ENCODE measurements at places on chromosomes 4 and X.

- no peak for DNase-seq
Observed at GRCh38 chr4:119105605-119106004, 30.0 kb upstream of the MYOZ2 start.

DNA sequence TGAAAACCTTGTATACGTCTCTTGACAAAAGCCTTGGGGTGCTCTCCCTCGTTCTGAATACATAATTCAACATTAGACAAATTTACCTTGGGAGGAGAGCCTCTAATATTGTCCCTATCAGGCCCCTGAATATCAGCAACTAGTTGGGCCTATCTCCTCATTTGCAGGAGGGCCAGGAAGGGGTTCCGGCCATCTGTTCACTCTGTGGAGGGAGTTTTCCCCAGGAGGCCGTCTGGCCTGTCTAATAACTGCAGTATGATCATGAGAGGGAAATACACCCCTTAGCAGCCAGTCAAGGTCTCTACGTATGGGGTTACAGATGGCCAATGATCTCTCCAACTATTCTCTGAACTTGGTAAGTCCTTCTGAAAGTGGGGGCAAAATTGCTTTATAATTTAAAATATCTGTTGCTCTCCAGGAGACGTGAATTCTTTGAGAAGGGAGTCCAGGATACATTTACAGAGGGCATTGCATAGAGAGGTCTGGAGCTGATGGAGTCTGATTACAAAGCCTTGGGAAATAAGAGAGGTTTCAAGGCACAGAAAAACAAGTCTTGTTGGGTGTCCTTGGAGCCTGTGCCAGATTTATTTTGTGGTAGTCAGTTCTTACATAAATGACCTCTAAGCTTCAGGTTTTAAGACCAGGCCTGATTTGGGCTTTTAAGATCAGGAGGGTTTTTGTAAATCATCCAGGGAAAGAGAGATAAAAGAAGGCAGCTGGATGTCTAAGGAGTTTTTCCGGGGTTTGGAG lies 48.2 kb upstream of the UXT start:
- DNase-seq = no peak

DNA sequence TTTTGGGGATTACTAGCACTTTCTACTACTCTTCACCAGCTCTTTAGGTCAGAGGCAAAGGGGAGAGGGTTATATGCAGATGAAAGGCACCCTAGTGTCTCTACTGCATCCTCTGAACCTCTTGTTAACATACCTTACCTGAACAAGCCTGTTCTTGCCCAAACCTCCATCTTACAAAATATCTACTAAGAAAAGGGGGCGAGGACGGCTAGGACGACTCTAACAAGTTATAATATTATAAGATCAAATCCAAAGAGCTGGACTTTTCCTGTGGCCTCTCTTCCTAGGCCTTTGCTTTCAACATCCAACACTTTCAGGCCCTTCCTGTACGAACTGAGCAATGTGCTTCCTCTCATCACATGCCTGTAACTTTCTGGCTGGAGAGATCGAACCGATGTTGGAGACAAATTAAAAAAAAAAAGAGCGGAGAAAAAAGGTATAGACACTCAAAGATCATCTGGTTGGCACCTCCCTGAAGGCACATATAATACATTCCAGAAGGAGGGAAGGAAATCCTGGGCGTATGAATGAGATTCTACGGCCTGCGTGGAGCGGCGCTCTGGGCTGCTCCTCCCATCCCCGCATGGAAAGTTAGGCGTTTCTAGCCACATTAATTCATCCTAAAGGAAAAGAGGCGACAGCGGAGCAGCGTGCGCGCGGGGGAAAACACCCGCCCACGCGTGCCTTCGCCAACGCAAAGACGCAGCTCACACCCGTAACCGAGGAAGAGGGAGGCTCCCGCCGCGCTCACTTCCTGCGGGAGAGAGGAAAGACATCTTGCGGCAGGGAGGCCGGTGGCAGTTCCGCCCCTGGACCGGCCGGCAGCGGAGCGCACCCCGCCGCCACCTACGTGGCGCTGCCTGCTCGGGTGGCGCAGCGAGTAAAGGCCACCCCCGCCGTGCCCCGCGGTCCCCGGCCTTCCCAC lies 808 bp downstream of the PRDM5 start:
- peak; percentile 15 for DNase-seq

- DNase-seq = no peak
Observed at GRCh38 chr4:139007640-139008039, 7.9 kb upstream of the NOCT start.

- no peak for DNase-seq
Observed at GRCh38 chrX:129631849-129632248, 22.9 kb downstream of the APLN start.

DNA sequence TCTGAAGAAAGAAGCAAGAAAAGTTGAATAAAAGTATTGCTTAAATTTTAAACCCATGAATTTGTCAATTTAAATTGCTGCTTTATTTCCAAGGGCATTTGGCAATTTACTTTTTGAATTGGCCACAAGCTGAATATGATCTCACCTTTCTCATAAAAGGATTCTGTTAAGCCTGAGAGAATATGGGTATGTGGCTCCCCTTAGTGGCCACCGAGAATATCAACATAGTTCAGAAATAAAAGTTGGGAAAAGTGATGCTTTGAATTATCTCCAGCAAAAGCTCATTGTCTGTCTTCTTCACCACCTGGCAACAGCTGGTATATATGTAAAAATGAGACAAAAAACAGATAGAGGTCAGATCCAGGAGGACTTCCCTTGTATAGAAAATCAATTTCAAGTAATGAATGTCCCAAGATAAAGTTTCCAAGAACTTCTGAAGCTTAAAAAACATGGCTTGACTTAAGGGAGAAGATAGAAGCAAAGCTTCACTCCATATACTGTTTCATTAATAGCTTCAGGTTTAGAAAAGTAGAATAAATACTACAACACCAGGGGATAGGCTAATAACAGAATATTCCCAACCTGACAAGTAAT lies 290.7 kb upstream of the FAM241A start:
- no peak for DNase-seq

GRCh38 chr4:63787326-63787725 lies 621.9 kb downstream of the TECRL start:
- DNase-seq = no peak

- no peak for DNase-seq
Observed at GRCh38 chrX:17242470-17242869, 132.5 kb upstream of the NHS start.

DNA sequence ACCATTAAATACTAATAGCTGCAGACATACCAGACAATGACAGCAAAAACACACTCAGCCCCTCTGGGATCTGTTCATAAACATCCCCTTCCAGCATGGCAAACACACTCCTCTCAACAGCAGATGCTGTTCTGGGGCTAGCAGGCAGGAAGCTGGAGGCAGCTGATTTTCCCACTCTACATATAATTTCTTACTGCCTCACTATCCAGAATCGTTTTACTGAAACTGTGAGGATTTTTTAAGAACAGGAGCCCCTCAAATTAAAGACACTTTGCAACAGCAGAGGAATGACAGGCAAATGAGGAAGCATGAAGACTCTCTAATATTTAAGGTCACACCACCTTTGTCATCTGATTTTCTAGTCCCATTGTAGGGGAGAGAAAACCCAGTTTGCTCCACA lies 2.2 kb downstream of the MAPK10 start:
- DNase-seq = no peak

GRCh38 chrX:127037159-127037558 lies 217.6 kb downstream of the PRR32 start:
- DNase-seq = no peak

DNA sequence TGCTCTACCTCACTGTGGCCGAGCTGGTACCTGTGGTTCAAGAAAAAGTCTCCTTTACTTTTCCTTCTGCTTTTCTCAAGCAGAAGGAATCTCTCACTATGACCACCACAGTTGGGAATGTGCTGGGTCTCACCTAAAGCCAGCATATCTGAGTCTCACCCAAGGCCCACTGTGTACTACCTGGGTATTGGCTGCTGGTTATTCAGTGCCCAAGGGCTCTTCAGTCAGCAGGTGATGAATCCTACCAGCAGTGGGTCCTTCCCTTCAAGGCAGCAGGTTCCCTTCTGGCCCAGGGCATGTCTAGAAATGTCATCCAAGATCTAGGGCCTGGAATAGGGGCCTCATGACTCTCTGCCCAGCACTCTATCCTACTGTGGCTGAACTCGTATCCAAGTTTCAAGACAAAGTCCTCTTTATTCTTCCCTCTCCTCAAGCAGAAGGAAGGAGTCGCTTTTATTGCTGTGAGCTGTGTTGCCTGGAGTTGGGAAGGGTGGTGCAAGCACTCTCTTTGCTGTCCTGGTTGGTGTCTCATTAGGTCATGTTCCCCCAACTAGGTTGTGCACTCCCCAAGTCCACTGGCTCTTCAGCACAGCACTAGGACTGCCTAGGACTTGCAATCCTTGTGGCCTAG lies 6.1 kb downstream of the CXCL10 start:
- DNase-seq = no peak

- DNase-seq = no peak
Observed at GRCh38 chr4:2694691-2695090, 61.4 kb downstream of the TNIP2 start.

- no peak for DNase-seq
Observed at GRCh38 chr4:152486429-152487389, 49.2 kb downstream of the FBXW7 start.

GRCh38 chr4:141905751-141906150 lies 269.4 kb downstream of the IL15 start:
- no peak for DNase-seq

- DNase-seq = no peak
Observed at GRCh38 chr4:7971881-7972500, 32.3 kb upstream of the AFAP1 start.

DNA sequence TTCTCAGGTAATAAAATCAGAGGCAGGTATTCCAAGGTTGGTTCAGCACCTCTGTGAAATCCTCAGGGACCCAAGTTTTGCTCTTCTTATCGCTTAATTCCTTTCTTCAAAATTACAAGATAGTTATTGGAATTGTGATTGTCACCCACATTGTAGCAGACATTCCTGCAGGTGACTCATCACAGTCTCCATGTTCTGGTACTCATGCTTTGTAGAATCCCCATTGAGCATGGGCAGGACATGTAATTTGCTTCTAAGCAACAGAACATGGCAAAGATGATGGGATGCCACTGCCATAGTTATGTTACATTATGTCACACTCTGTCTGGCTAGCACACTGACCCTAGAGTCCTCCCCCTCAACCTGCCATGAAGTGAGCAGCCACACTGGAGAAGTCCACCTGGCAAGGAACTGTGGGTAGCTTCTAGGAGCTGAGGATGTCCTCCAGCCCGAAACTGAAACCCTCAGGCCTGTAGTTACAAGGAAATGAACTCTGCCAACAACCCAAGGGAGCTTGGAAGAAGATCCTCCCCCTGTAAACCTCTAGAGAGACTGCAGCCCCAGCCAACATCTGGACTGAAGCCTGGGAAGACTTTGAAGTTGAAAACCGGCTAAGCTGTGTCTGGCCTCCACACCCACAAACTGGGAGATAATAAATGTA lies 58.3 kb upstream of the GUCY1A1 start:
- no peak for DNase-seq

GRCh38 chr4:128333309-128334018 lies 45.9 kb upstream of the PGRMC2 start:
- no peak for DNase-seq

DNA sequence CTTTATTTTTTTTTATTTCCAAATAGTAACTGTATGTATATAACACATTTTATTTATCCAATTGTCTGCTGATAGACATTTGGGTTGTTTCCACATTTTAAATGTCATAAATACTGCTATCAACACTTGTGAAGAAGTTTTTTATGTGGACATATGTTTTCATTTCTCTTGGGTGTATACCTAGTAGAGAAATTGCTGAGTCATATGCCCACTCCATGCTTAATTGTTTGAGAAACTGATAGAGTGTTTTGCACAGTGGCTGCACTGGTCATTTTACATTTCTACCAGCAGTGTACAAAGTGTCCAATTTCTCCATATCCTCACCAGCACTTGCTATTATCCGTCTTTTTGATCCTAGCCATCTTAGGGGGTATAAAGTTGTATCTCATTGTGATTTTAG lies 567.8 kb downstream of the GBA3 start:
- DNase-seq = no peak

GRCh38 chrX:40179283-40179682 lies 81.5 kb upstream of the BCOR start:
- DNase-seq = no peak

- DNase-seq = no peak
Observed at GRCh38 chr4:108982402-108983185, 219.7 kb upstream of the ETNPPL start.

GRCh38 chr4:144356941-144357381 lies 216.4 kb upstream of the GYPA start:
- DNase-seq = no peak

- DNase-seq = no peak
Observed at GRCh38 chrX:471281-471680, 84.6 kb upstream of the PPP2R3B start.

GRCh38 chr4:57187246-57187645 lies 77.1 kb upstream of the IGFBP7 start:
- DNase-seq = no peak

DNA sequence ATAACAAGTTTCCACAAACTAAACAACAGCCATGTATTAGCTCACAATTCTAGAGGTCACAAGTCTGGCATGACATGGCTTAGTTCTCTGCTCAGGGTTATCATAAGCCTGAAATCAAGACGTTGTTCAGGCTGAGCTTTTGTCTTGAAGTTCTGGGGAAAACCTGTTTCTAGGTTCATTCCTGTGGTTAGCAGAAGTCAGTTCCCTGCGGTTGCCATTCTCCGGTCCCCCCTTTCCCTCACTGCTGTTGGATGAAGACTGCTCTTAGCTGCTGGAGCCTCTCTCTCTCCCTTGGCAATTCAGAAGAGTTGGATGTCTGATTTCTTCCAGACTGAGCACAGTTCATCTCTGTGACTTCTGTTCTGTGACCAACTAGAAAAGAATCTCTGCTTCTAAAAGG lies 962.6 kb downstream of the PCDH7 start:
- no peak for DNase-seq

DNA sequence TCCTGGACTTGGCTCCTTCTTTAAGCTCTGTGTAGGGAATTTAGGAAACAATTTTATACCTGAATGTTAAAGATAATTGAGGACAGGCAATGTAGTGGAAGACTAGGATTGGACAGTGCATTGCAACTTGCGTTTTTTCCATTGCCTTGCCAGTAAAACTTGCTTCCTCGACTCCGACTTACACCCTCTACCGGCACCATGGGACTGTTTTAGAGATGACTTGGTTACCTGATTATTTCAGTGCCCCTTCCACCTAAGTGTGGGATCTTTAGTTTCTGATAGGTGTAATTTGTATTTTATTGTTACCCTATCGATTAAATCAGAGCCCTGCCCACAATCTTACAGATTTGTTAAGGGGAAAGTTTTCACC lies 1.2 kb downstream of the PRPS1 start:
- no peak for DNase-seq
